WERI-Rb-1 (cell line): ENCODE measurements at places on chromosomes 16 and 17.

DNA sequence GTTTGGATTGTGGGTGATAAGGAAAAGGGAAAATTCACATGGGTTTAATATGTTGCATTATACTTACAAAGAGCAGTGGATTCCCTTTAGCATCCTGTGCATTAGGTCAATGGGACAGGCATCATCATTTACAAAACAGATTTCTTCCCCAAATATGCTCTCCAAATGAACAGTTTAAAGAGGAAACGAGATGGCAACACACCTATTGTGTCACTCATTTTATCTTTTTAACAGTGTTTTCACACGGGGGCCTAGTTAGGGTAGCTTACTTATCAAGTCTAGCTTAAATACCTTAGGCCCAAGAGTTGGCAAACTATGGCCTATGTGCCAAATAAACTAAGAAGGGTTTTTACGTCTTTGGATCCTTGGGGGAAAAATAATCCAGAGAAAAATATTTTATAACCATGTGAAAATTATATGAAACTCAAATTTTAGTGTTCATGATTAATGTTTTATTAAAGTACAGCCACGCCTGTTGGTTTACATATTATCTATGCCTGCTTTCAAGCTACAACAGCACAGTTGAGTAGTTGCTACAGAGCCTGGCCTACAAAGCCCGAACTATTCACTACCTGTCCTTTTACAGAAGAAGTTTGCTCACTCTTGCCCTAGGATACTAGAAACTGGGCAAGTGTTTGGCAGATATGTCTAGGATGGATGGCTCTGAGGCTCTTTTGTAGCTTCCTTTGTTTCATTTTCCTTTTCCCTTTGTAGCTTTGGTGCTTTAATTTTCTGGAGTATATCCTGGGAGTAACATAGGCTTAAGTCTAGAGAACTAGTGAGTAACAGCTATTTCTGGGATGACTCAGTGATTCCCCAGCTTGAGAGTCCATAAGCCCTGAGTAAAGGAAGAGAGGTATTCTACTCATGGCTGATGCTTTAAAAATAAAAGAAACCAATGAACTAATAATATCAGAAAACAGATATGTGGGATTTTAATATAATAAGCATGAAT, 12.4 kb downstream of the NUP93 start:
- no peak for DNase-seq

- no peak for DNase-seq
These were observed 6.7 kb upstream of the B9D1 start for GRCh38 chr17:19369107-19369778.

- DNase-seq, result no peak
These were observed 1046.6 kb downstream of the CDH8 start for GRCh38 chr16:60989592-60989991.

DNA sequence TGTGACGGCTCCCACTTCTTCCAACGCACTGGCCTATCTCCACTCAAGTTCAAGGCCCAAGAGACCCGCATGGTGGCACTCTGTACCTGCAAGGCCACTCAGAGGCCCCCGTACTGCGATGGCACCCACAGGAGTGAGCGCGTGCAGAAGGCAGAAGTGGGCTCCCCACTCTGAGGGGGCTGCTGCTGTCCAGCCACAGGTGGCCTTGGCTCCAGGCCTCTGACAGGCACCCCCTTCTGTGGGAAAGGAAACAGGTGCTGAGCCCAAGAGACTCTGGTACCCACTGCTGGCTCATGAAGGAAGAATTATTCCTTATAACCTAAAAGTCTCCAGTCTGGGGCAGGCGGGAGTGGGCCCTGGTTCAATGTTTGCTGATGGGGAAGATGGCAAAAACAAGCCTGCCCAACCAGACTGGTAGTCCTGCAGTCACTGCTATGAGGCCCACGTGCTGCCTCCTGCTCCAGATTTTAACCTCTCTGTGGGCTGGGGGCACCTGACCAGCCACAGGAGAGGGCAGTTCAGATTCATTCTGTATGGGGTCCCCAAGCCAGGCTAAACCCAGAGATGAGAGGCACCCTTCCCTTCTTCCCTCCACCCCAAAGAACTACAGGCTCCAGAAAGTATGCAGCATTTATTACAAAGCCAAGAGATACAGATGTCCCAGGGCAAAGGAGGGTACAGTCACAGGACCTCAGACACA, 3.3 kb downstream of the CISD3 start:
- no peak for DNase-seq

- DNase-seq, result peak; percentile 53
These were observed 6.8 kb downstream of the MYO1C start for GRCh38 chr17:1485423-1486376.

GRCh38 chr16:67551972-67552371, 10.4 kb upstream of the CTCF start:
- DNase-seq, result no peak

- no peak for DNase-seq
These were observed 73.1 kb downstream of the ASIC2 start for GRCh38 chr17:33220036-33220435.

GRCh38 chr17:46124695-46125592, 68.3 kb downstream of the KANSL1 start:
- no peak for DNase-seq
